ENCODE measurements at places on chromosomes 3 and 15.

- DNase-seq, result no peak
Measured at GRCh38 chr3:128706086-128706615, 19.8 kb upstream of the RAB7A start.

DNA sequence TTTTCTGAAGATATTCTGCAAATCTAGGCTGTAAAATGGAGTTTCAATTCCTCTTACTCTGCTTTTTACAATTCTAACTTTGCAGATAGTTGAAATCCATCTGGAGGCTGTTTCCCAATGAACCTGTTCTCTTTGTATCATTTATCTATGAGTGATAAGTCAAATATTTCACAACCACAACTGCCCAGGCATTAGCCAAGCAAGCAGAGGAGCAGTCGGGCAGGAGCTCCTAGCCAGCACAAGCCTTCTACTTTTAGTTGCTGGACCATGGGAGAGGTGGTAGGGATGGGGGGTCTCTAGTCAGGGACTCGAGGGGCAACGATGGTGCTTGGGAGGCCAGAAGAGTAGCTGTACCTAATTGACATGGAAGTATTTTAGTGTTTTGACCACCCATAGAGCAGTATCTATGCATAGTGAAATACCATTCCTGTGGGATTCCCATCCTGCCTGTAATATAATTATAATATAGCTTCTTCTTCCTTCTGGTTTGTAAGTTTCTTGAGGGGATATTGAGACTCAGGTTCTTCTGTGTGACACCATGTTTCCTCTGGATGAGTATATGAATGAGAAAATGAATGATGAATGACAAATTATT, 353.5 kb upstream of the IL12A start:
- DNase-seq, result peak; percentile 35

- DNase-seq, result no peak
Measured at GRCh38 chr3:57038466-57039164, 21.8 kb upstream of the SPATA12 start.

GRCh38 chr15:36110659-36110993, 468.8 kb upstream of the CDIN1 start:
- DNase-seq, result no peak

GRCh38 chr3:171417813-171418212, 42.4 kb downstream of the TNIK start:
- peak; percentile 61 for DNase-seq

GRCh38 chr3:125037498-125038150, 18.2 kb downstream of the HEG1 start:
- no peak for DNase-seq

- DNase-seq, result peak; percentile 62
Measured at GRCh38 chr3:115146032-115146417, 1.1 kb downstream of the ZBTB20 start.

- DNase-seq, result no peak
Measured at GRCh38 chr3:72081471-72082185, 296.7 kb upstream of the PROK2 start.

- no peak for DNase-seq
Measured at GRCh38 chr15:69082554-69082953, 68.1 kb downstream of the NOX5 start.

DNA sequence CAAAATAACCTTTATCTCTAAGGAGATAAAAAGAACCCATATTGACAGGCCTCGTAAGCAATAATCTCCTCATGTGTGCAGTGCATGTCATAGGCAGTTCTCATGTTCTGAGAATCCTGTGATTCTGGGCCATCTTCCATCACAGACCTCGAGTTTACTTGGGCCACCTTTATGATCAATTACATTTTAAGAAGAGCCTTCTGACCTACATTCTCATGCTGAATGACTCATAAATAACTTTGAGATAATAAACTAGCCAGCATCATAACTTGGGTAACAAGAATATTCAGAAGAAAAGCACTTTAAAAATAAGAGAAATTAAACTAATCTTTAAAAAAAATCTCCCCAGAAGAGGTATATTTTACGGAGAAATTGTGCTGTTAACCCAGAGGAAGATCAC, 310.7 kb upstream of the ZNF717 start:
- no peak for DNase-seq

DNA sequence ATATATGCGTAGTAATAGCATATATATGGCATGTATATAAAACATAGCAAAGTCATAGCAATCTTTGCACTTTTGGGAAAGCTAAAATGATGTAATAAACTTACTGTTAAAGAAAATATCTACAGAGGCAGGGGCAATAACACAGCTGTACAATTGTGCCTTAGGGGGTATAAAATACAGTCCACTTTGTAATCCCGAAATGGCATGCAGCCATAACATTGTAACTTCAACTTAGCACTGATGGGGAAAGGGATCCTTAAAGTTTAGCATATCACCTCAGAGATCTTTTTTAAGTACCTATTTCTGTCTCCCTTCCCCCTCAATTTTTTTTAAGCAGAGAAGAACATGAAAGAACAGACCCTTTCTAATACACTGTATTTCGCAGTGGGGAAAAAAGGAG, 40.8 kb downstream of the PLD1 start:
- DNase-seq, result no peak

DNA sequence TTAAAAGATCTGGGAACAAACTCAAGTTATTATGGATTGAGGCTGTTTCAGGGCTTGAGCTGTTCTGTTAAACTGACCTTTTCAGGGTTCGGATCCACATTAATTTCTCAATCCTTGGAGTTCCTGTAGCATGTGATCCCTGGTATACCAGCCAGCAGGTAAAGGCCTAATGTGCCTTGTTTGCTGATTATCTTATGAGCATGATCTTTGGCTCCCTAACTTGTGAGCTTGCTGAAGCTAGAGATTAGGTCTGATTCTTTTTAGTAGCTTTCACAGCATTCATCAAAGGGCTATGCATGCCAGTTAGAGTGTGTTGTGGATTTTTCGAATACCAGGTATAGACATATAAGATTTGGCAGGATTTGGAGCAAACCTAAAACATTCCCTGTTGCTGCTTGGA, 10.3 kb downstream of the CORO2B start:
- no peak for DNase-seq

Data from HFFc6 (cell line).